Left lung (tissue), 14 donors: ENCODE measurements at places on chromosomes 2 and 18. TPM values are rescaled to one million over a fixed set of nuclear protein-coding genes. Genes with fewer than 3 reads are reported as not detected.

GRCh38 chr2:54667726-54668650 lies 55.5 kb upstream of the EML6 start:
- peaks cover 62% of the 10 kb centered on the region for H3K36me3 ChIP-seq
- no peak overlapping the region for H3K27ac ChIP-seq
- no peaks in the 10 kb centered on the region for H3K27me3 ChIP-seq
- peaks cover 37% of the 10 kb centered on the region for H3K4me1 ChIP-seq

The FABP1 gene
- total RNA-seq: not detected

The DLX2 gene
- not detected for total RNA-seq

The HOXD11 gene
- not detected for total RNA-seq

DNA sequence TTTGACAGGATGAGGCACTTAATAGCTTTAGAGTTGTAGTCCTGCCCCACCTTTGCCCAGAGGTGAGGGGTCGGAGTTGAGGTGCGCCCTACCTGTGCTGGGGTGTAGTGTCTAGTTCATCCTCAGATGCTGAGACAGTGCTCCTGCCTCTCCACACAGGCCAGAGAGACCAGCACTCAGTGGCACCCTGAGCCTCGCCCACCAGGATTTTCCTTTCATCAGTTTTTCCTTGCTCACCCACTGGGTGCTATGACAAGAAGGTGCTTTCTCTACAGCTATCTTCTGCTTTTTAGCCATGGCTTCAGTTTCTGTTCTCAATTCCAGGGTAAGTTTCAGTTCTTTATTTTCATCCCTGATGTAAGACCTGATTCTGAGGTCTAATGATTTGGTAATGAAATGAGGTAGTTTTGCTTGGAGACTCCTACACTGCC lies 16.8 kb upstream of the TMEM131 start:
- no peak for DNase-seq
- H3K4me3 ChIP-seq: no peak overlapping the region
- no peaks in the 10 kb centered on the region for H3K36me3 ChIP-seq
- H3K4me1 ChIP-seq: peaks cover 4% of the 10 kb centered on the region
- H3K27me3 ChIP-seq: no peaks in the 10 kb centered on the region

The ACMSD gene
- not detected for total RNA-seq

GRCh38 chr18:24054130-24054529 lies 39.6 kb downstream of the TTC39C start:
- H3K36me3 ChIP-seq: no peaks in the 10 kb centered on the region
- H3K27ac ChIP-seq: no peak overlapping the region
- H3K4me1 ChIP-seq: no peaks in the 10 kb centered on the region
- DNase-seq: no peak

- H3K4me3 ChIP-seq: no peak overlapping the region
- H3K27ac ChIP-seq: no peak overlapping the region
- no peak for DNase-seq
Observed at GRCh38 chr2:148955798-148956197, 80.8 kb downstream of the KIF5C start.
